ENCODE measurements at places on chromosomes 11 and 22. TPM values are rescaled to one million over a fixed set of nuclear protein-coding genes. Genes with fewer than 3 reads are reported as not detected.

The GGTLC3 gene
- not detected for total RNA-seq

The THY1 gene
- total RNA-seq = 1.4 TPM

The OOSP2 gene
- total RNA-seq = not detected

The APOBEC3A gene
- 0.93 TPM for total RNA-seq

The TAGLN gene
- 27.2 TPM for total RNA-seq

DNA sequence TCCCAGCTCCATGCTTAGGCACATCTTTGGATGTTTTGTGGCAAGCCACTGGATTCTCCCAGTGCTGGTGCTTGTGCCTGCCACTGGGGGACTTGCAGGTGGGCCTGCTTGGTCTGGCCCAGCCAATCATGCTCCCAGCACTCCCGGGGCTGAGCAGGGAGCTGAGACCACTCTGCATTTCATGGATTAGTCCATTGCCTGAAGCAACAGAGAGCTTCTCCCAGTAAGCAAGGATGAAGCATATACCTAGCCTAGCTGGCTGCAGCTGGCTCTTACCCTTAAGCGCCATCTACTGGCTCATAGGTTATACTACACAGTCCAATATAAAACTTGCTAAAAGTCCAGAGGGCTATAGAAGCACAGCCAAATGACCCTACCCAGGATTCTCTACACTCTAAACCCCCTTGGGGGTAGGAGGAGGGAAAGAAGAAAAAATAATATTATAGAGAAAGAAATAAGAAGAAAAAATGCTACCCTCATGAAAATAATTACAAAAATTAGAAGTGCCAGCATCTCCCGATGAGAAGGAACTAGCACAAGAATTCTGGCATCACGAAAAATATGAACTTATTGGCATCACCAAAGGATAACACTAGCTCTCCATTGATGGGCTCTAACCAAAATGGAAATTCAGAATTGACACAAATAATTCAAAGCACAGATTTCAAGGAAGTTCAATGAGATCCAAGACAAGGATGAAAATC lies 275.3 kb downstream of the C11orf87 start:
- DNase-seq = no peak

- no peak for DNase-seq
Measured at GRCh38 chr11:41206388-41206787, 253.1 kb downstream of the LRRC4C start.

DNA sequence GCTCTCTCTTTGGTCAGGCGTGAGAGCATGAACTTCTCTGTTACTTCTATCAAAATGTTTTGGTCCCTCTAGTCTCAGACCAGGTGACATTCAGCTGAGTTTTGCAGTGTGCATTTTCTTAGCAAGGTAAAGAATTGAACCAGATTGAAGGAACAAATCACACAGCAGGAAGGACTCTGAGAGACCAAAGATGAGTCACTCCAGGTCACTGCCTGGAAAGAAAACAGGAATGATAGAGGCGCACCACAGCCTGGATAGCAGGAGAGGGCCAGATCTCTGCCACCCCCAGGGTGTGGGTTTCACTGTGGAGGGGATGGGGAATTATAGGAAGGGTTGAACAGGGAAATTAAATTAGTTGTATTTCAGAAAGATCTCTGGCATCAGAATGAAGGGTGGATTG lies 788.3 kb downstream of the NTM start:
- no peak for DNase-seq

DNA sequence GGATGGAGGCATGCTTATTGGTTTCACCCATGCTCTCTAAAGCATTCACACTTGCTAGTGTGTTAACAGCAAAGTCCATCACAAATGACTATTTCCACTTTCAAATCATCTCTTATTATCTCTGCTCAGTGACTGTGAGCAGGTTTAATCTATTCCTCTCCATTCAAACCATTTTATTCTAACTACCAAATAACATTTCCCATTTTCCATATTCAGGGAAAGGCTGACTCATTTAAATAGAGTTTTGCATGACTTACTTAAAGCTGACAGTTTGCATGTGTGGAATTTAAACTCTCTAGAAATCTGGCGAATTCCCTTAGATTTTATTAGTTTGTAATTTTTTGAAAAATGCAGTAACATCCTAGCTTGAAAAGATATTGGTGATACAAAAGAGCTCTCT lies 615.7 kb upstream of the LRRC4C start:
- no peak for DNase-seq

- no peak for DNase-seq
Measured at GRCh38 chr11:36713715-36714114, 115.7 kb upstream of the RAG2 start.

GRCh38 chr22:50012211-50013181 lies at the start of gene IL17REL:
Gene IL17REL (minus strand): TSS chr22:50012765. CDS start chr22:50012646, 119 bp downstream.
- peak; percentile 57 for DNase-seq

GRCh38 chr11:75388386-75389275 lies 10.7 kb upstream of the RPS3 start:
- DNase-seq = peak; percentile 81

- no peak for DNase-seq
Measured at GRCh38 chr11:79049741-79050179, 391.1 kb downstream of the TENM4 start.

- no peak for DNase-seq
Measured at GRCh38 chr11:117238221-117238620, 5.8 kb downstream of the RNF214 start.

DNA sequence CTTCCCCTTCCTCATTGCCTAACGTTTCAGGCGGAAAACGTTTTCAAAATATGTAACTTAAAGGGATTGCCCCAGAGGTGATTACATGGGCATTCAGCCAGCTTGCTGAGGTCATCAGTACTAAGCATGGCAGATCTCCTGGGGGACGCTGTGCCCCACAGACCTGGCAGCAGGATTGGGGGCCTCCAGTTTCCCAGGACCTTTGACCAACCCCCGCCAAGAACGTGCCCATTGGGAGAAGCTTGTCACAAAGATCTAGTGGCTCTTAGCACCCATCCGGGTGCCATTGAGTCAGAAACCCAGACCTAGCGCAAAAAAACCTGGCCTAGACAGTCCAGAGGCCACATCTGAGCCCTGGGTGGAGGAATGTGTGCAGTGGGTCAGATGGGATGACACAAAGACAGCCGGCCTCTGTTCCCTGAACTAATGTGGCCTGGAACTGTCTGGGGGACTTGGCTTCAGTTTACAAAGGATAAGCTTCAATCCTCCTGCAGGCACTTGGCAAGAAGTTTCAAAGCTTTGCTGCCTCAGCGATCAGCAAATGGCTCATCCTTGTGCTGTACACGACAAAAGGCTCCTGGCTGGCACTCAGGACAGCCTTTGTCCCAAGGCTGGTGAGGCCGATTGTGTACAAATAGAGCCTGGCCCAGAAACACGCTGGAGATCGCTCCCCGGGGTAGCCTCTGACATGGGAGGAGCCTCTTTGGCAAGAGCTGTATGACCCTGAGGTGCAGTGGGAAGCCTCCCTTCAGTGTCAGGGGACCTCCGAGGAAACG lies 9.5 kb downstream of the C1QTNF6 start:
- DNase-seq = no peak

DNA sequence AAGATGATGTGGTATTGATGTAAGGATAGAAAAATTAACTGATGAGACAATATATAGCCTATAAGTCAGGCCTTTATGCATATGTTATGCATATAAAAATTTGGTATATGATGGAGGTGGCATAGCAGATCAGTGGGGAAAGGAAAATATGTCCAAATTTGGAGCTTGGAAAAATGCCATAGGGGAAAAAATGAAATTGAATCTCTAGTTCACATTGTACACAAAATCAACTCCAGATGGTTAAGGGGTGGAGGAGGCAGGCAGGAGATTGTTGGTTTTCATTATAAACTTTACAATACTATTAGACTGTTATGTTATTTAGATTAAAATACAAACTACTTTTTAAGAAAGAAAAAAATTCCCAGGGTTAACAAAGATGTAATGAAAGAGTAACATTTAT lies 15.1 kb upstream of the CD3E start:
- no peak for DNase-seq

DNA sequence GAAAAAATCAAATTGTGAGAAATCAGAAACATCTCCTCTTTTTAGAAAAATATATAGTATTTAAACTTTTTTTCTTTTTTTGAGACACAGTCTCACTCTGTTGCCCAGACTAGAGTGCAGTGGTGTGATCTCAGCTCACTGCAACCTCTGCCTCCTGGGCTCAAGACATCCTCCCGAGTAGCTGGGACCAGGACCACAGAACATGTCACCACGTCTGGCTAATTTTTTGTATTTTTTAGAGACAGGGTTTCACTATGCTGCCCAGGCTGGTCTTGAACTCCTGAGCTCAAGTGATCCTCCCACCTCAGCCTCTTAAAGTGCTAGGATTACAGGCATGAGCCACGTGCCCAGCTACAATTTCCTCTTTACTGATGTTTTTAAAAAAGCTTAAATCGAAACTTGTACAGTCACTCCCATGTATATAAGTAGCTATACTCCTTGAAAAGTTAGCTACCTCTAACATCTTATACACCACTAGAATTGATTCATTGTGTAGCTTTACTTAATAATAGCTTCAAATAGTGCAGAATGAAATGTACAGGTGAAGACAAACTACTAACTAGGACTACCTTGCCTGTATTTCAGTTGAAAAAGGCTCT lies 10.3 kb downstream of the EIF4G2 start:
- DNase-seq = no peak

- DNase-seq = peak; percentile 34
Measured at GRCh38 chr11:65559951-65560537, 1.9 kb upstream of the LTBP3 start.

DNA sequence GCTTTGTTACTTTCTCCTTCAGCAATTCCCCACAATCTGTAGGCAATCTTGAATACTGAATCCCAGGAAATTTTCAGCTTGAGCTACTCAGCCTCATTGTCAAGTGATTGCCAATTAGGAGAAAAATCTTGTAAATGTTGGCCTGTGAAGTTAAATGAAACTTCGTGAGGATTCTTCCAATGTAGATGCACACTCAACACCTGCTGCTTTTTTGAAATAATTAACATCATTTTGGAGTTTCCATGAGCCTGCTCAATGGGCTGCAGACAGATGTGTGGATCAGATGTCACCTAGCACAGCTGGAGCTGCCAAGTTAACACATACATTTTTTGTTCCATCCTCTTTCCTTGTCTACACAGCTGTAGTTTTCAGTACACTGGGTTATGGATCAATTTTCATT lies 645.6 kb upstream of the LUZP2 start:
- DNase-seq = no peak

DNA sequence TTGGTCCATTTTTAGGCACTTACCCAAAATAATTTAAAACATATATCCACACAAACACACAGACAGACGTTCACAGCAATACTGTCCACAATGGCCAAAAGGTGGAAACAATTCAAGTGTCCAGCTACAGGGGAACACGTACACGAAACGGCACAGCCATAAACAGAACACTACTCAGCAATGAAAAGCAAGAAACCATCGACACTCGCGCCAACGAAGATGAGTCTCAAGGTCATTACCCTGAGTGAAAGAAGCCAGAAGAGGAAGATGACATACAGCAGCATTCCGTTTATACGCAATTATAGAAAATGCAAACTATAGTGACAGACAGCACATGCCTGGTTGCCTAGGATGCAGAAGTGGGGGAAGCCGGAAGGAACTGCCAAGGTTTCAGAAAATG lies 13.4 kb upstream of the COMT start:
- DNase-seq = no peak

DNA sequence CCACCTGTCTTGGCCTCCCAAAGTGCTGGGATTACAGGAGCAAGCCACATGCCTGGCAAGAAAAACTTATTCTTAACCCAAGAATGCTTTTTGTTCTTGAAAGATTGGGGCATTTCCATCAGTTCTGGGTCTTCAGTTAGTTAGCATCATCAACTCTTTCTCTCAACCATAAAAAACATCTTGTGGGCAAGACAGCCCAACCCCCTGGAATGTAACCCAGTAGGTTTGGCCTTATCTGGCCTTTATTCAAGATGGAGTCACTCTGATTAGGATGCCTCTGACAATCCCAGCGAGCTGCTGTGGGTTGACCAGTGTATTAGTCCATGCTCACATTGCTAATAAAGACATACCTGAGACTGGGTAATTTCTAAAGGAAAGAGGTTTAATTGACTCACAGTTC lies 9.2 kb upstream of the TPCN2 start:
- DNase-seq = no peak

DNA sequence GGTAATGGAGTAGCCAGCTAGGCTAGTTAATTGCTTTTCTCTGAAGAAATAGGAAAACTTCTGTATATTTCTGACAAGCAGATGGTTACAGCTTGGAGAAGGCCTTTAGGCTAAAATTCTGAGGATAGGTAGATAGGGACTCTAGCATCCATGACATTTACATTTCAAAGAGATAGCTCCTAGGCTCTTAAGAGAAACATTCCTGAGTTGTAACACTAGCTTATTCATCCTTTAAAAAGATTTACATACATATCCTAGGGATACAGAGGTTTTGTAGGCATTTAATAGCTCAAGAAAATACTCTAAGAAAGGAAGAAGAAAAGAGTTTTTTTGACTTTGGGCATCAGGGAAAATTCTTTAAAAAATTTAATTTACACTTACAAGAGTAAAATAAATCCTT lies 130.9 kb upstream of the CCDC179 start:
- DNase-seq = no peak

DNA sequence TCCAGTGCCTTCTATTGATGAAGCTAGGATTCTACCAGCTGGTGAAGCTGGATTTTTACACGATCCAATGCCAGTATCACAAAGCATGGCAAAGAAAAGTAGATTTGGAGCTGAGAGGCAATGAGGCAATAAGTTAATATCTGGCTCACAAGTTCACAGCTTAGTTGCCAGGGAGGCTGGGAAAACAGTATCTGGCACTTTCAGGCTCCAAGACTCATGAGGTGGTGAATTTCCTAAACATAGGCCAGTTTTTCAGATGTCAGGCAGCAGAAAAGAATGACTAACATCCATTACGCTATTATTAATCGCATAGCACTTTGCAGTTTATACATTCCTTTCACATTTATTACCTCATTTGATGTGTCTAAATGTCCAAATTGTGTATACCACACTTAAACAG lies 122.7 kb downstream of the GRIA4 start:
- no peak for DNase-seq

- DNase-seq = no peak
Measured at GRCh38 chr11:79668575-79668974, 227.7 kb upstream of the TENM4 start.

DNA sequence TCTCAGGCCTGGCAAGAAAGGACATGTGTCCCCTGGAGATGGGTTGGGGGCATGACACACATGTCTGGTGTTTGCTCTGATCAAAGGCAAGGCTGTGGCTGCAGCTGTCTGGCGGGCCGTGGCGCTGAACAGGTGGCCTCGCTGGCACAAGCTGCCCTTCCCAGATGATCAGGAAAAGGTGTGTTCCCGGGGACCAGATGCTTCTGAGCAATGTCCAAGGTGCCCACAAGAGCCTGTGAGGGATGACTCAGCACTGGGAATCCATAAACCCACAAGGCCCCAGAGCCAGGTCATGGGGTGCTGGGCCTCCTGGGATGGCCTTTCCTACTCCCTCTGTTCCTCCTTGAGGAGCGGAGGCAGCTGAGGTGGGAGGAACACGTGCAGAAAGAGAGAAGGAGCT lies 9.7 kb upstream of the LRP5 start:
- peak; percentile 44 for DNase-seq

GRCh38 chr11:45036733-45037132 lies 86.0 kb upstream of the TP53I11 start:
- no peak for DNase-seq
